ENCODE measurements at places on chromosomes 7 and 10.

DNA sequence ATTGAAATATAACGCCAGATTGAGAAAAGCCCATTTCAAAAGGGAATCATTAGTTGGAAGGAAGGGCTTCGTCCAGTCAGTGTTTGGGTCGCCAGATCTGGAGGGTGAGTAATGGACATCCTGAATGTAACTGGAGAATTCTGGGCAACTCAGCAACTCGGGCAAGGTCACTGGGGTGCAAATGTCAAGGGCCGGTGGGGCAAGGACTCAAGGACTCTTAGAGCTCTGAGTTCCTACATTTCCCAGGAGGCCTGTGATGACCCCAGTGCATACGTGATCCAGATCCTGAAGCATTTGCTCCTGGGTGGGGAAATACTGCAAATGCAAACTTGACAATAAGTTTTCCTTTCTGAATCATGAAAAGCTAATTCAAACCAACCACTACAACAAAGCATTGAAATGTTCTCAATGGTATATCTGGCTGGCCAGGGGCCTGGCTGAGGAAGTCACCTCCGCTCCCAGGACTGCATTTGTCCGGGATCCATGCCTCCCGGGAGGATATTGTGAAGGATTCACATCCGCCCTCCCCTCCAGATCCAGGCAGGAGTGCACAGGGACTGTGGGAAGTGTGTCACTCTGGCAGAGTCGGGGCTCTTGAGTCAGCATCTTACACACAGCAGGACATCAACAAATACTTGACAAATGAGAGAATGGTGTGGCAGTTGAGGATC, 164.0 kb downstream of the FANK1 start:
- no peak for DNase-seq

GRCh38 chr7:4574851-4575250, 107.2 kb upstream of the FOXK1 start:
- no peak for DNase-seq

DNA sequence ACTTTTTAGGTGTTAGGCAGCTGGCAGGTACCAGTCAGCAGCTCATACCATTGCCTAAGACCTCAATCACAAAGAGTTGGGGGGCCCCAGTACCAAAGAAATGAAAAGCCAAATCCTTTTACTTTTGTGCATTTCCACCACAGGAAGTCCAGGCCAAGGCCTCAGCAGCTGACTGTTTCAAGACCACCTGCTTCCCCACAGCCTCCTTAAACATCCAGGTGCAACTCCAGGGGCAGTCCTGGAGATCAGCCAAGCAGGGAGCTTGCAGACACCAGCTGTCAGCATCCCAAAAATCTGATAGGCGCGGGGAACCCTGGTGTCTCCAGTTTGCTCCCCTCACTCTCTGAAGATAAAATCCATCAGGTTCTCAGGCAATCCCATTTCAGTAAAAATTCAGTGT, 91.5 kb upstream of the EFCAB10 start:
- DNase-seq: peak; percentile 95

- peak; percentile 27 for DNase-seq
These were observed 163.6 kb downstream of the PIP4K2A start for GRCh38 chr10:22550732-22551131.

DNA sequence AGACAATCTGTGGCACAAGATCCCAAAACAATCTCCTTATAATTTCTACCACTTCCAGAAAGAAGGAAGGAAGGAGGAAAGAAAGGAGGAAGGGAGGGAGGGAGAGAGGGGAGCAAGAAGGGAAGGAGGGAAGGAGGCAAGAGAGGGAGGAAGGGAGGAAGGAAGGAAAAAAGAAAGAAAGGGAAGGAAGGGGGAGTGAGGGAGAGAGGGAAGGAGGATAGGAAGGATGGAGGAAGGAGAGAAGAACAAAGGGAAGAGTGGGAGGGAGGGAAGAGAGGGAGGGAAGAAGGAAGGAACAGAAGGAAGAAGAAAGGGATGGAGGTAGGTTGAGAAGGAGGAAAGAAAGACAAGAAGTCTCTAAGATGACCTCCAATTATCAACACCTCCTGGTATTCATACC, 185.5 kb upstream of the NFE2L3 start:
- DNase-seq: no peak

- DNase-seq: no peak
These were observed 210.3 kb downstream of the TRIL start for GRCh38 chr7:28747854-28748253.

- no peak for DNase-seq
These were observed 27.0 kb upstream of the HIBADH start for GRCh38 chr7:27689591-27690164.

GRCh38 chr10:32005050-32005449, 51.2 kb downstream of the KIF5B start:
- DNase-seq: peak; percentile 35

- DNase-seq: no peak
These were observed 59.5 kb downstream of the CHST15 start for GRCh38 chr10:124033887-124034218.

DNA sequence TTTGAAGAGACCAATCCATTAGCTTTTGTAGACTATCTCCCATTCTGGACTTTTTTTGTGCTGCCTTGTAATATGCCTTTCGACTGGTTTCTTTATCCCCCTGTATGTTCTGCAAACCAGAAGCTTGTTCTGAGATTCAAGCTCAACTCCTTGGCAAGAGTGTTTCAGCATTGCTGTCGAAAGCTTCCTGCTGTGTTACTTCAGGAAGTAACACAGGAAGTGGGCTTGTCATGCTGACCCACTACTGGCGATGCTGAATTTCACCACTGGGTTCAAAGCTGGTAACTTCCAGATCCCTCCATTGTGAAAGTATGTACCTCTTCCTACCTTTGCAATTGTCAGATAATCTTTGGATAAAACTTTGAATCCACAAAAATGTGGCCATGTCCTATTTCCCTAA, 57.9 kb upstream of the INSYN2A start:
- DNase-seq: no peak

DNA sequence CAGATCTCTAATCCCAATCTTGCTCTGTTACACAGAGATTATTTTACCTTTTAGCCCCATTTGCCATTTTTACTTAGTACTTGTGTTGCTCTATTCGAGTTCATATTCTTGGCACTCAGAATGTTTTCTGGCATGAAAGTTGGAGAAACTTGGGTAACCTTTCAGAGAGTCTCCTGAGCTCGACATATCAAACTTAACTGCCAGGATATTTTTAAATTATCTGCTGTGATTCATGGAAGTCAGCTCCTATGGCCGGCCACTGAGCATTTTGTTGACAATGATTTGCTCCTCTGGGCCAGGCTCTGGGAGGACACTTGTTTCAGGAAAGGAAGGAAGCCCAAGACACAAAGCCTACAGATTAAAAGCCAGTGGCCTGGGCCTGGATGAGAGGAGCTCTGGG, 396.7 kb downstream of the TNS3 start:
- DNase-seq: no peak

DNA sequence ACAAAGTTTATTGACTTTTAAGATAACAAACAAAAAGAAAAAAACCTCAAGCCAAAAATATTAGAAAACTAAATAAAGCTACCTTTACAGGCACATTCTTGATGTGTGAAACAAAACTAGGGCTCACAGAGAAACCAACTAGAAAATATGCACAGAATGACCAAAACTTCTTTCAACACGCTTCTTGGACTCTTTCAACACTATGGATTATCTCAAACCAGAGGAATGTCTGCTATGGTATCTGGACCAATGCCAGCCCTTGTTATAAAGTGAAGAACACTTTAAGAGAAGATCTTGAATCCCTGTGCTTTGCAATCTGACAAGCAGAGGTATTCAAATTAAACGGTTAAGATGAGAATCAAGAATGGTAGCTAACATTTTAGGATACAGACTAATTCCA, 76.6 kb downstream of the DNAJC1 start:
- DNase-seq: no peak

DNA sequence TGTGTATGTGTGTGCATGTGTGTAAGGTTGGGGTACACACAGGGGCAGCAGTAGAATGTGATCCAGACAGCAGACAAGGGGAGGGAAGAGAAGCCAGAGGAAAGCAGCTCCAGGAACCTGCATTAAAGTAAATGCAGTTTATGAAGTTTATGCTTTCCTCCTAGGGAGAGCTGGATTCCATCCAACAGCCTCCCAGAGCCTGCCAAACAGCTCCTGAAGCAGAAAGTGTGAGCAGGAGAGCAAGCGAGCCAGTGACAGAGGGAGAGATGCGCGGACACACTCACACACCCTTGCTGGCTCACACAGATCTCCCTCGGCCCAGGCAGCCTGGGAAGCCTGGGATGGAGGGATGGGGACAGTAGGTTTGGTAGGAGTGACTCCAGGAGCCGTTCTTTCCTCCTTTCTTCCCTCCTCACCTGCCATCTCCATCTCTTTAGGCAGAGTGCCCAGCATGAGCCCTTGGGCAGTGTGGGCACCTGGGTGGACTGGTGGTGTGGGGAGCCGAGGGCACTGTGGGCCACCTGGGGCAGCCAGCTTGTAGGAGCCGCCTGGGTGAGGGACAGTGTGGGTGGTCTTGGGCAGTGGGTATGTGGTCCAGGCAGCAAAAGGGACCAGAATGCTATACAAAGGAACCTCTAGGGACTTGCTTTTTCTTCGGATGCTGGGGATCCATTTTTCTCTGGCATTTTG, 46.1 kb downstream of the PAX2 start:
- DNase-seq: no peak

GRCh38 chr7:42972699-42973500, 40.7 kb downstream of the MRPL32 start:
- DNase-seq: no peak

DNA sequence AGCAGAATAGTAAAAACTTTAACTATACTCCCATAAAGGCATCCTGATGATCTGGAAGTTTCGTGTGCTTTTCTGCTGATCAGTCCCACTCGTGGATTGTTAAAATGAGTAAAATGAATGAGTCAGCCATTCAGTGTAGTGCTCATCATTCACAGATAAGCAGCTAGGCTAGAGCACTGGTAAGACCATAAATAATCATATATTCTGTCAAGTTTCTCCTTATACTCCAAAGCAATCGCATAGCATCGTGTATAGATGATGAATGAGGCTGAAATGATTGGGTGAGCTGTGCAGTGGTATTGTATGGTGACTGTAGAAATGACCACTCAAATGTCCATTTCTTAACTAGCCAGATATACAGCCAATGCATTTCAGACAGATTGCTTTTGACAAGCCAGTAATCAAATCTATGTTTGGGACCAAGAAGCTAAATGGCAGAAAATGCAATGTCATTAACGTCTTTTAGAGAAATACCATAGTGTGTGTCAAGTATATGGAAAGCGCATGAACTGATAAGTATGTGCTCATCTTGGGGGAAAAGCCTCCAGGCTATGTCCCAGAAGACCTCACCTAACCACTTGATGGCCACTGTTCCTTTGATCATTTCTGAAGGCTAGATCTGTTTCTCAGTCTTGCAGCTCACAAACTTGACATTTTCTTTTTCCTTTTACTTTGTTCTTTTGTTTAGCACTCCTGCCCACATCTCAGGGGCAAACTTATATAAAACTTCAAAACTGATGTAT, 227.2 kb upstream of the FAM3C start:
- no peak for DNase-seq

DNA sequence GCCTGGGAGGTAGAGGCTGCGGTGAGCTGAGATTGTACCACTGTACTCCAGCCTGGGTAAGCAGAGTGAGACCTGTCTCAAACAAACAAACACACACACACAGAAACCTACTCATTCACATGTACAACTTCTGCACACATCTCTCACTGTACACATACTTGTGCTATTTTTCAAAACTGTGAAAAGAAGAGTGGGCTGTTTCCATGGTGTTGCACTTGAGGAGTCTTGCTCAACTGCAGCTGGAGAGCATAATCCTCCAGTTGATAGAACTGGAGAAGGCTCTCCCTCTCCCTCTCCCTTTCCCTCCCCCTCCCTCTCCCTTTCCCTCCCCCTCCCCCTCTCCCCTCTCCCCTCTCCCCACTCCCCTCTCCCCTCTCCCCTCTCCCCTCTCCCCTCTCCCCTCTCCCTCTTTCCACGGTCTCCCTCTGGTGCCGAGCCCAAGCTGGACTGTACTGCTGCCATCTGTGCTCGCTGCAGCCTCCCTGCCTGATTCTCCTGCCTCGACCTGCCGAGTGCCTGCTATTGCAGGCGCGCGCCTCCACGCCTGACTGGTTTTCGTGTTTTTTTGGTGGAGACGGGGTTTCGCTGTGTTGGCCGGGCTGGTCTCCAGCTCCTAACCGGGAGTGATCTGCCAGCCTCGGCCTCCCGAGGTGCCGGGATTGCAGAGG, 43.7 kb upstream of the DLD start:
- DNase-seq: no peak

DNA sequence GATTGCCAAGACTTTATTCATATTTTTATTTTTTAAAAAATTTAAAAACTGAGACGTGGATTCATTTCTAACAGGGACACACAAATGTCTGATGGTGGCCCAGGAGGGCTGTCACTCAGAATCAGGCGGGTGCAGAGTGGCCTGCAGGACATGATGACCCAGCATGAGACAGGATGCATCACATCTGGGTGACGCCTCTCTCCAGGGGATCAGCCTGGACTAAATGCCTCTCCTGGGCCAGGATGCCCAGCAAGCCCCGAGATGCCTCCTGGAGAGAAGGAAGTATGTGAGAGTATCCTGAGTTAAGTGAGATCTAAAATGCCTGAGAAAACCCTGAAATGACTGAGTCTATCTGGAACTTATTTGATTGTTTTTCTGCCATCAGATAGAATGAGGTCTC, 16.9 kb upstream of the MTURN start:
- no peak for DNase-seq

DNA sequence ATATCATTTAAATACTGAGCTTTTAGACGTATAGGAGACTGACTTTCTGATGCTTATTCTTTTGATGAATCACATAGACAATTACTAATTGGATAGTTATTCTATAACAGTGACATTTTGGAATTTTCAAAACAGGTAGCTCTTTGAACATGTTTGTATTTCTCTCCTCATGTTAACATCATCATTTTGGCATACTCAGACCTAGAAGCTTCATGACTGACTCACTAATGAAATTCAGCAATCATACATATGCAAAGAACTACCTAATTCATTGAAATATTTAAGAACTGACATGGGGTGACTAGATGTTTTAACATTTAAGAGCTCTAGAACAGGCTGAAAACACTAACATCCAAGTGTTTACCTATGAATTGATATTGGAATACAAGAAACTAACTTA, 192.3 kb downstream of the VTI1A start:
- no peak for DNase-seq

GRCh38 chr7:108076156-108076555, 54.0 kb downstream of the LAMB4 start:
- no peak for DNase-seq

All from NCI-H1105 treated with DMSO at 0.1 percent for 48 hours (cell line).